ENCODE measurements at places on chromosomes 5 and 9. TPM values are rescaled to one million over a fixed set of nuclear protein-coding genes. Genes with fewer than 3 reads are reported as not detected.

- no peak overlapping the region for H3K27ac ChIP-seq
- no peak for DNase-seq
- no peaks in the 10 kb centered on the region for H3K4me1 ChIP-seq
- no peaks in the 10 kb centered on the region for H3K27me3 ChIP-seq
- no peak overlapping the region for H3K4me3 ChIP-seq
- H3K36me3 ChIP-seq, result no peaks in the 10 kb centered on the region
These were observed 283.3 kb upstream of the TUT7 start for GRCh38 chr9:86637515-86637914.

- H3K36me3 ChIP-seq, result no peaks in the 10 kb centered on the region
- H3K27me3 ChIP-seq, result no peaks in the 10 kb centered on the region
- H3K4me3 ChIP-seq, result no peak overlapping the region
- no peak for DNase-seq
These were observed 10.2 kb upstream of the NKD2 start for GRCh38 chr5:998246-999031.

GRCh38 chr9:75739884-75740611 is 150.4 kb upstream of the PCSK5 start:
- no peaks in the 10 kb centered on the region for H3K4me1 ChIP-seq
- DNase-seq, result no peak
- H3K27me3 ChIP-seq, result no peaks in the 10 kb centered on the region
- H3K36me3 ChIP-seq, result no peaks in the 10 kb centered on the region

DNA sequence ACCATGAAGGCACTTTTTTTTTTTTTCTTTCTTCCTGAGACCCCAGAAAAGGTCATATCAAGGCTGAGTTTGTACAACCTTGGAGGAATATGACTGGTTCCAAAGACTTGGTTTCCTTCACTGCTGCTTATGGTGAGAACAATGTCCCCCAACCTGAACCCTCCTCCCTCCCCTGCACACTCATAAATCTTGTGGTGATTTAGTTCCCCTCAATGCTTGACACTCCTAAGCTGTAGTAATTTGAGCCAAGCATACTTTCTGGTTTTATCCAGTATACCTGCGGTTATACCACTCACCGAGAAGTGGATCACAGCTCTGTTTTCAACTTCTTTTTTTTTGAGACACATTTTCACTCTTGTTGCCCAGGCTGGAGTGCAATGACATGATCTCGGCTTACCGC is 149.9 kb upstream of the KLF4 start:
- H3K4me1 ChIP-seq, result peaks cover 17% of the 10 kb centered on the region
- no peaks in the 10 kb centered on the region for H3K36me3 ChIP-seq
- H3K27ac ChIP-seq, result peak overlapping the region; percentile 96
- no peaks in the 10 kb centered on the region for H3K27me3 ChIP-seq
- no peak for DNase-seq

Gene PRDM9
- not detected for total RNA-seq

Gene SIT1
- total RNA-seq, result 2.5 TPM

Gene CTNND2
- 1.7 TPM for total RNA-seq

Data from vagina (tissue), 2 donors.